ENCODE measurements at places on chromosomes 2 and 18.

GRCh38 chr2:54658564-54659071, 64.8 kb upstream of the EML6 start:
- DNase-seq: no peak

DNA sequence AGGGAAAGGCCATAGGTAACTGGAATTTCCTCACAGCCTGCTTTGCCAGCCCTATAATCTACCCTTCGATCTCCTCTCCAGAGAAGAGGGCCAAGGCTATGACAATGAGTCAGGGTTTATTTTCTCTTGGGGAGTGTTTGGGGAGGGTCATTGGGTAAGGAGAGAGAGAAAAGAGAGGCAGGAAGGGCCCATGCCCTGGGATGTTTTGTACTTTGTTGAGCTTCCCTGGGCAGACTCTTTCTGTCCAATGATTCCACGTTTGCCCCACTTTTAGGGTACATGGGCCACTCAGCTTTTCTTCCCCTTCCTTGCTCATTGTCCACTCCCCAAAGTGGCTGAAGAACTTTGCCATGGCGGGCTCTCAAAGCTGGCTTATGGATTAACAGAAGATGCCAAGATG, 224.2 kb downstream of the ALK start:
- DNase-seq: no peak

GRCh38 chr18:70068981-70069380, 121.3 kb upstream of the CD226 start:
- DNase-seq: no peak

DNA sequence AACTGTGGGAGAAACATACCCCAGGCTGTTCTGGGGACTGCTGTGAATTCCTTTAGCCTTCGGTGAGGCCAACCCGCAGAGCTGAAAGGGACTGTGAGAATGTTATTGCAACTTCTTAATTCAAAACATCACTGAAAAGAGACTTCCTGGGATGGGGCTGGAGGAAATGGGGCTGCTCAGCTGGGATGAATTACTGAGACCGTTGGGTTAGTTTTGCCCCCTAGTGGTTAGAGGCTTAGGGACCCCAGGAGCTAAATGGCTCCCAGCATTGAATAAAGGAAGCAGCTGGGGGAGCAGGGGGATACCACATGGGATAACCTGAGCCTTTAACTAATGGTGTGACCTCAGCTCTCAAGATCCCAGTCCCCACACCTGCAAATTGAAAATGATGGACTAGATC, 941.1 kb upstream of the FANCL start:
- DNase-seq: no peak

DNA sequence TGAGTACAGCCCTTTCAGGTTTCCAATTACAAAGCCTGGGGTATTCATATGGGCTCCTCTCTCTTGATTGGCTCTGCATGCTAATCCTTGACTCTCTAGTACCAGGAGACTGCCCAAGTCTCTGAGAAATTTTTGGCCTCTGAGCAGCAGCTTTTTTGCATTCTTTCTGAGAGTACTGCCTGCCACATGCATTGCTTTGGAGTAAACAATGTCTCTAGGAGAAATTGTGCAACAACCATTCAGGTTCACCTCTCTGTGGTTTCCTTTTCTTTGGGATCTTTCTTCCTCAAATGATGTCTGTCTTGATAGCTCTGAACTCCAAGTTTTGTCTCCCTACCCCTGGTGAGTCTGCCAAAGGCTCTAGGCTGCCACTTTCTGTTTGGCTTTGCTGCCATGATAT, 115.8 kb upstream of the SETBP1 start:
- DNase-seq: no peak

DNA sequence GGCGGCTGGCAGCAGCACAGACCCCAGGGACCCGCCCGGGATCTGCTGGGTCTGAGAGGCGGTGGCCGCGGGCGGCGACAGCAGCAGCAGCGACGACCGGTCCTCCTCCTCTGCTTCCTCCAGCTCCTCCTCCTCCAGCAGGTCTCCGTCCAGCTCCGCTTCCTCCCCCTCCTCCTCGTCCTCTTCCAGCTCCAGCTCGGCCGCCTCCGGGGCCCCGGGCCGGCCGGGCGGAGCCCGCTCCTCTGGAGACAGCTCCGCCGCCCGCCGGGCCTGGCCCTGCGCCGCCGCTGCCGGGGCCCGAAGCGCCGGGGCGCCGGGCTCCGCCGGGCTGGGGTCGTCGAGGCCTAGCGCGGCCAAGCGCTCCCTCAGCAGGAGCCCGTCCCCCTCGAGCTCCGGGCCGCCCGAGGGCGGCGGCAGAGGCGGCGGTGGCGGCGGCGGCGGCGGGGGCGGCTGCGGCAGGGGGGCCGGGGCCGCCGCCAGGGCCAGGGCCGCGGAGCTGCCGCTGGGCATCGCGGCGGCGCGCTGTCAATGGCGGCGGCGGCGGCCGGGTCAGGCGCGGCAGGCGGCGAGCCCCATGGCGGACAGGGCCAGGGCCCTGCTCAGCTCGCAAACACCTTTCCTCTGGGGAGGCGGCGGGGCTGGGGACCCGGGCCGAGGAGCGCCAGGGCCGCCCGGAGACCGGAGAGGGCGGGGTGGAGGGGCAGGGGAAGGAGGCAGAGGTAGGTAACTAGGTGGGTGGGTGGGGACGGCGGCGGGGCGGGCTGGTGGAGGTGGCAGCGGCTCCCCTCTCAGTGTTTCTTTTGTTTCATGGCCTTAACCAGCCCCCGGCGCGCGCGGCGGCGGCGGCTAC, 445 bp downstream of the MEX3C start:
- DNase-seq: no peak

- DNase-seq: no peak
These were observed 119.6 kb downstream of the NFATC1 start for GRCh38 chr18:79515331-79515730.

GRCh38 chr2:3142210-3142609, 235.4 kb downstream of the EIPR1 start:
- no peak for DNase-seq

GRCh38 chr2:37506407-37507050, 162.1 kb downstream of the QPCT start:
- no peak for DNase-seq

DNA sequence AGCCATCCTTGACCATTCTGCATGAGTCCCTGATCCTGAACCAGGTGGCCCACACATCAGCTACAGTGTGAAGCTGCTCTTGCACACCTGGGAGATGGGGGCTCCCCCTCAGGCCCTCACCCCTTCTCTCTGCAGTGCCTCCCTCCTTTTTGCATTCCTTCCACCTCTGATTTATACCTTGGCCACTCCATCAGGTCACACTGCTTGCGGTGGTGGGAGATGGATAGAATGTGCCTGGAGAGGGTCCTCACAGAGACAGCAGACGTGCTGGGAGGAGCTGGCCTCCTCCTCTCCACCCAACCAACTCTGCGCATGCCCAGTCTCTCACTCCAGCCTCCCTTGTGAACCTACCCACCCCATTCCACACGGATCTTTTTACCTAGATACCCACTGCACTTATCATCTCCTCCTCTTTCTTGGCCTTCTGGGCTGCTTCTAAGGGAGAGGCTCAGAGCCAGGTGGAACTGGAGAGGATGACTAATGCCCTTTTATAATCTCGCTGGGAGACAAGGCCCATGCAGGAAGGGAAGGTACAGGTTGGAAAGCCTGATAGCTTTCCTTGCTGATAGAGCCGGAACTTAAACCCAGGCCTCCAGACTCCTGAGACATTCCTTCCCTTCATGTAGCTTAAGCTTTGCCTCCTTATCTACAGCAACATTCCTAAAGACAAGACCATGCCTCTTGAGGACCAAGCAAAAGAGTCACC, 205.1 kb downstream of the ZBTB7C start:
- DNase-seq: no peak

GRCh38 chr2:42876326-42876751, 84.0 kb upstream of the HAAO start:
- DNase-seq: no peak

DNA sequence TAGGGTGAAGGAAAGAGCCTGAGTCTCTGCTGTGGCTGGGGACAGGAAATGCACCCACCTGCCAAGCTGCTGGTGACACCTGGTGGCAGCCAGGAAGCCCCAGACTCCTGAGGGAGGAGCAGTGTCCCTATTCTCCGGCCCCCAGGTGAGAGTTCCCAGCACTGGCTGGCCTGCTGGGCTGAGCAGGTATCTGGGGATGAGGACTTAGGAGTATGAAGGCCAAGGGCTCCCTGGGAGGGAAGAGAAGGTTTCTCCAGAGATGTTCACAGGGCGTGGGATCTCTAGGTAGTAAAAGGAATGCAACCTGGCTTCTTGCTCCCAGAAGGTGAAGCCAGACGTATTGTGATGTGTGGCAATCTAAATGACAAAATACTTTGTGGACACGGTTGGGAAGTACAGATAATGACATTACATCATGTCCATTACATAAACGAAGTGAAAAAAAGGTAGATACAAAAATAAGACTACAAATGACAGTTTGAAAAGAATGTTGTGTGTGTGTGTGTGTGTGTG, 75.8 kb upstream of the SLC1A4 start:
- no peak for DNase-seq

Measured in activated T-cell treated with anti-CD3 and anti-CD28 coated beads for 4 hours (primary cell).